ENCODE measurements at places on chromosomes 13 and 19.

DNA sequence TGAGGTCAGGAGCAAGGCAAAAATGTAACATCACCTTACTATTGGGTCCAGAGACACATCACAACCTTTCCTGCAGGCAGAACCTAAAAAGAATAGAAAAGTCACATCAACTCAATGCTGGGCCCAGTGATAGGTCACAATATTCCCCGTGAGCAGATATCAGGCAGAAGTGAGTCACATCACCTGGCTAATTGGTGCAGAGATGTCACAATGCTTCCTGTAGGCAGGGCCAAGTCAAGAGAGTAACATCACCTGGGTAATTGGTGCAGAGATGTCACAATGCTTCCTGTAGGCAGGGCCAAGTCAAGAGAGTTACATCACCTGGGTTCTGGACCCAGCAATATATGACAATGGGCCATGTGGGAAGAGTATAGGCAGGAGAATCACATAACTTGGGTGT is 63.4 kb downstream of the ZNF726 start:
- no peak for DNase-seq

DNA sequence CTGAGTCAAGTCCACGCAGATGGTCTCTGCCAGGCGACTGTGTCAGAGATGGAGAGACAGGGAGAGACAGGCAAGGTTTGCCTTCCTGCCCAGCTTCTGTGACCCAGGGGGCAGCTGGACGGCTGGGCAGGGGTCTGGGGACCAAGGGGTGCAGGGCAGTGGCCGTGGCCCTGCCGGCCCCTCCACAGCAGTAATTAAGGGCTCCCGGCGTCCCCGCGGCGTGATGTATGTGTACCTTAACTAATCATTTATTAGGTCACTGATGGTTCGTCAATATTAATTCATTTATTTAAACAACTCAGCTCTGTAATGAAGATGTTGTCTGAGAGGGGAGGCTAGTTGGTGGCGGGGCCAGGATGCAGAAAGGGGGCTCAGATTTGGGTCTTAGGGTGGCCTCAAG is 28.6 kb upstream of the TCF3 start:
- no peak for DNase-seq

GRCh38 chr13:91805605-91806004 is 407.2 kb downstream of the GPC5 start:
- DNase-seq: no peak

- DNase-seq: no peak
These were observed 21.5 kb upstream of the ARHGEF7 start for GRCh38 chr13:111093634-111094033.
